MV-4-11 (cell line): ENCODE measurements at places on chromosomes 2 and 18.

DNA sequence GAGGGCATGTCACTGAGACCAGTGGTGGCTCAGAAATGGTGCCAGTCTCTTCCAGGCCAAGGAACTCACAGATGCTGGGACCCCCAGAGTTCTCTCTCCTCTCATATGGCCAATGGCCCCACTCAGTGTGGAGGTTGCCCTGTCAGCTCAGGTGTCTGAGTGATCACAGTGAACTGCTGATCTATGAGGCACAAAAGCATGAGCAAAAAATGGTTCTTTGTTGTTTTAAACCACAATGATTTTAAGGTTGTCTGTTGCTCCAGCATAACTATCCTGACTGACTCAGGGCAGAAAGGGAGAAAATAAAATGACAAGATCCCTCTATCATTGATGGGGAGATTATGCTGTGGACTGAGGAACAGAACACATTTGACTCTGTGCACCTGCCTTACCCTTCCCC is 57.8 kb downstream of the FBLN7 start:
- DNase-seq, result no peak

DNA sequence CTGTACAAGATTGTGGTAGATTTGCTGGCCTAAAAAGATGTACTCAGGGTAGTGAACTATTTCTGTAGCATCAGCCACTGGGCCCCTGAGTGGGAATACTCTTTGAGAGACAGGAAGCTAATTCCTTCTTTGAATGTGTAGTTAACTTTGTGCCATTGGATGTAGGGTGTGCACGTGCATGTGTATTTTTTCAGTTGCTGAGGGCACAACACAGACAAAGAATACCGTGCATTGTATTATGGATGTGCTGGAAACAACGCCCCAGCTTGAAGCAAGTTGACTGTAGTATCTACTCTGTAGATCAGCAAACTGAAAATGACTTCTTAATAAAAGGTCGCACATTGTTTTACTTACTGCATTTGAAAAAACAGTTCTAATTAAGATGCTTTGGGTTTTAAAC is 14.1 kb downstream of the CRIM1 start:
- DNase-seq, result no peak

DNA sequence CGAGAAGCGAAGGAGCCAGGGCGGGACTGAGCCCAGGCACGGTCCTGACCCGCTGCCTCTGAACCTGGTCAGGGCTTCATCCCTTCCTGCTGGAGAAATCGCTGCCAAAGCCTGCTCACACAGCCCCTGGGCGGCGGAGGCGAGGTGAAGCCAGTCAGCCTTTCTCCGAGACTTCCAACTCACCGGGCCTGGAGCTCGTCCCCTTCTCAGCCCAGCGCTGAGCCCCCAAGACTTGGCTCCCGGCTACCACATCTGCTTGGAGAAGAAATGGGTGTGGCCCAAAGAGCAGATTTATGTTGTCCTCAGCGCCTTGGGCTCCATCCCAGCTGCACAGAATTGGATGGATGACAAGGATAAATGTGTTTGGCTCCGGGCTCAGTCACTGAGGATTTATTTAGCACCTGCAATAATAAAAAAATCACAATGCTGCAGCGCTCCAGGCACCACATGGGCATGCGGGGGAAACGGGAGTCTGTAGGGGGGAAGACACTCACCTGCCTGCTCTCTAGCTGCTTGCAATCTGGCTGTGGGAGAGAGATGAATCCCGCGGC is 64.9 kb downstream of the ACTR2 start:
- DNase-seq, result no peak

DNA sequence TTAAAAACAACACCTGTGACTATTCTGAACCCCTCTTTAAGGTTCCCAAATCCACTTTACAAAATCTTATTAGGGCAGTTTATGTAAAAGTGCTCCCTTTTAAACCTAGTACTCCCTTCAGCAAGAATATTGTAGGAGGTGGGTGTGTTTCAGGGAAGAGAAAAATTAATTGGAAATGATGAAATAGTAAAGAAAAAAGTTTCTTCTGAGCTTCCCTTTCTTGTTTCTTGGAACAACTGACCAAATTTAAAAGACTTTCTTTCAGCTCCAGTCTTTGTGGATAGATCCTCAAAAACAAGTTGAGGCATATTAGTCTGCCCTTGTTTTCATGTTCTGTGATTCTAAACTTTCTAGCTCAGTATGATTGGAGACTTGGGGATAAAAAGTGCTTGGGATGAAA is 3.0 kb downstream of the VWA3B start:
- DNase-seq, result peak; percentile 59

DNA sequence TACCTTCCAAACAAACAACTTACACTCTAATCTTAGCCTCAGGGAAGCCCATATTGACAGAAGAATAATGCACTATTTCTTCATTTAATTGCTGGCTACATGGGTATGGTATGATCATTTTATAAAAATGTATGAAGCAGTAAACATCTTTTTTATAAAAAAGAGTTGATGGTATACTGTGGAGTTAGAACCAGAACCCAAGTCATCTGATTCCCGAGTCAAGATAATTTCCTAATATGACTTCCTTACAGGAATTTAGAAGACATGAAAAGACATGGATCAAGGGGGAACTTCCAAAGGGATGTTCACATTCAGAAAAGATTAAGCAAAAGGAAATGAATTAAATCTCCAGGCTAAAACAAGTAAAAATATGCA is 171.8 kb downstream of the NBAS start:
- no peak for DNase-seq

DNA sequence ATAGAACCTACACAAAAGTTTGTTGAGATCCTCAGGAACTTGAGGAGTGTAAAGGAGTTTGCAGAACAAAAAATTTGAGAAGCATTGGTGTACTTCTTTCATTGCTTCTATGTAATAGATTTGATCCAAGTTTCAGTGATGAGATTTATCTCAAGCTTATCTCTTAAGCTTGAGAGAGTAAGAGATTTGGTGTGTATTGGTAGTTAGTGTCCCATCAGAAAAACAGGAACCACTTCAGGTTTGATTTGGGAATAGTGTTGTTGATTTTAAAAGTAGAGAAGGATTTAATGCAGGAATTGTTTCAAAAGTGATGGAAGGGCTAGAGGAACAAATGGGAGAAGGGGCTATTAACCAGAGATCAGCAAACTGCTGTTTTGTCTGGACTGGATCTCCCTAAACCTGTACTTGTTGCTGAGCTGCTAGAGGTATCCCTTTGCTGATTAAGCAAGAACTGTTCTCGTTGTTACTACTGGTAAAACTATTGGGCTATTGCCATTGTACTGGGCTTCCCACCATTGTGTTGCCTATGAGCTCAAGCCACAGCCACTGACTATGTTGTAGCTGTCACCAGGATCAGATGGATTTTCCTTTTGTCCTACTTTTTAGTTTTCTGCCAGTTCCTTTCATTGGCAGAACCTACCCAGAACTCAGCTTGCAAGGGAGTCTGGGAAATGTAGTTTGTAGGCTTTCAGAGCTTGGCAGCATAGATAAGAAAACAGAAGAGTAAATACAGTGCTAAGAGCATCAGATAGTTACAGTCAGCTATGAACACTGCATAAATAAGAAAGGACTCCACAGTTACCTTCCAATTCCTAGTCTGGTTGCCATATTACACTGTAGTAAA is 39.3 kb downstream of the RAB10 start:
- no peak for DNase-seq

DNA sequence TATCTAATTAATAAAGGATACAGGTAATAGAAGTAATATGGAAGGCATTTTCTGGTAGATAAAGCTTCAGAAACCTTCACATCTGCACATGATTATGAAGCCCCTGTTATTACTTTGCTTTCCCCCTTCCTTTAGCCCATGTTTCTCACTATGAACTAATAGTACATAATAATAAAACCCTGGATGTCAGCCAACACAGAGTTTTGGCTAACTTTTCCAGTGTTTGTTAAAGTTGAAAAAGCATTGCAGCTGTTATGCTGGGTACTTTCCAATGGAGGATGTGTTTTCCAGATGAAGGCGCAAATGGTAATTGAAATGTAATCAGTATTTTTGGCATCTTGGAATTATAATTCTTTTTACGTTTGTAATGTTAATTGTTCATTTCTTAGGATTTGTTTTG is 43.5 kb downstream of the SPTBN1 start:
- DNase-seq, result no peak

- peak; percentile 27 for DNase-seq
These were observed 68.2 kb upstream of the CAB39 start for GRCh38 chr2:230644356-230644935.

- no peak for DNase-seq
These were observed 33.8 kb upstream of the STK17B start for GRCh38 chr2:196205011-196205766.

DNA sequence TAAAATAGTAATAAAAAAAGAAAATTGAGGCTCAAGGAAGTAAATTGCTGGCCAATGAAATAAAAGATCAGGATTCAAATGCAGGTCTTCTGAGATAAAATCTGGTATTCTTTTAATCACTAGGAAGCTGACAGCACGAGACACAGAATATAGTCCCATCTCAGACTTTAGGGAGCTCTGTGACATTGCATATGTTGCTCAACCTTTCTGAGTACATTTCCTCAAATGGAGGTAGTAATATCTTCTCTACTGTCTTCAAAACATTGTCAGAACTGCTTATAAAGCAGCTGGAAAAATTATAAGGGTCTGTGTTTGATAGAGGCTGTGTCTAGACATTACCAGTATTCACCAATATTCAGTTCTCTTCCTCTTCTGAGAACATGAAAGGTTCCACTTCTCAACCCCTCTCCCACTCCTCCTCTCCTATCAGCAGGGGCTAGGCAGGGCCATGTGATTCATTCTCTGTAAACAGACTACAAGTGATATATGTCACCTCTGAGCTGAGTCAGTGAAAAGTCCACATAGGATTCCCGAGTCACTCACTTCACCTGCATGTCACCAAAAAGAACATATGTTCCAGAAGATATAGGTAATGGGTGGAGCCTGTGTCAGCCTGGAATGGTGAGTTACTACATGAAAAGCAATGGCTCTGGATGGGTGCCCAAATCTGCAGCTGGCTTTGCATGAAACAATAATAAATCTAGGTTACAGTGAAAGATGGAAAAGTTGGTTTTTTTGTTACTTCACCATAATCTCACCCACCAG is 7.1 kb downstream of the KCNE4 start:
- no peak for DNase-seq

- no peak for DNase-seq
These were observed 242.2 kb downstream of the CDH20 start for GRCh38 chr18:61575419-61575818.

DNA sequence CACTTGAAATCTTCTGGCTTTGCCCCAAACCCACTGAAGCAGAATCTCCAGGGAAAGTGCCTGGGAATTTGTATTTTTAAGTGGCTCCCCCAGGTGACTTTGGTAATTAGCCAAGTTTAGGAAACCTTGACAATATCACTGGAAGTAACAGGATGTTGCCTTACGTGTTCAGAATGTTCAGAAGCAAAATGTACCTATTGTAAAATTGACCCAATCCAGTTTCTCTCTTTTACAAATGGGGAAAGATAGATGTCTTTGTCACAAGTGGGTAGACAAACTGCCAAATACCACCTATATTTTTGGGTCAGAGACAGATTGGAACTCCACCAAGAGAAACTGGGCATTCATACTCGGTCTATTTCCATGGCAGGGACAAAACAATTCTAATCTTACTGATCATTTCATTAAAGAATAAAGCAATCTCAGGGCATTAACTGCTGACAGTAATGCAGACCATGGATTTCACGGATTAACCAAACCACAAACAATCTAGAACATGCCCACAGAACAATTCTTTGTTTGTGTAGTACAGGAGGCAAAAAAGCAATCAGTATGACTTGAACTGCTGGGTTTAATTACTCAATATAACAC is 255.8 kb downstream of the ERBB4 start:
- no peak for DNase-seq

GRCh38 chr2:6880200-6880733 is 2.7 kb downstream of the RSAD2 start:
- peak; percentile 60 for DNase-seq

- DNase-seq, result no peak
These were observed 81.0 kb upstream of the TFCP2L1 start for GRCh38 chr2:121366040-121366439.

- peak; percentile 70 for DNase-seq
These were observed 20.4 kb downstream of the IFIH1 start for GRCh38 chr2:162297925-162298552.

DNA sequence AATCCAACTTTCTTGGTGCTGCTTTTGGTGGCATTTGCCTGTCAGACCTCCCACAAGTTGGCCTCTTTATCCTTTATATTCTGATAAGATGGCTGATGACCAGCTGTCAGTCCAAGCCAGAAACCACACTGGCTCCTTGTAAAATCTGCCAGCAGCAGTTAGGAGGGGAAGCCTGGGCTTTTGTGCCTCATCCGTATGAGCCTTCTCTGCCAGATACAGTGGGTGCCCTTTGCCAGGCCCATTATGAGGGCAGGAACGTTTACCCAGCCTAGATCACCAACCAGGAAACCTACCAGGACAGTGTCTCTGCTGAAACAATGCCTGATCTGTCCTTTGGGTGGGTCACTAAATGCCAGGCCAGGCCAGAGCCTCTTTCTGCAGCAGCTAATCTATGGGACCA is 202.9 kb upstream of the SP5 start:
- DNase-seq, result no peak

DNA sequence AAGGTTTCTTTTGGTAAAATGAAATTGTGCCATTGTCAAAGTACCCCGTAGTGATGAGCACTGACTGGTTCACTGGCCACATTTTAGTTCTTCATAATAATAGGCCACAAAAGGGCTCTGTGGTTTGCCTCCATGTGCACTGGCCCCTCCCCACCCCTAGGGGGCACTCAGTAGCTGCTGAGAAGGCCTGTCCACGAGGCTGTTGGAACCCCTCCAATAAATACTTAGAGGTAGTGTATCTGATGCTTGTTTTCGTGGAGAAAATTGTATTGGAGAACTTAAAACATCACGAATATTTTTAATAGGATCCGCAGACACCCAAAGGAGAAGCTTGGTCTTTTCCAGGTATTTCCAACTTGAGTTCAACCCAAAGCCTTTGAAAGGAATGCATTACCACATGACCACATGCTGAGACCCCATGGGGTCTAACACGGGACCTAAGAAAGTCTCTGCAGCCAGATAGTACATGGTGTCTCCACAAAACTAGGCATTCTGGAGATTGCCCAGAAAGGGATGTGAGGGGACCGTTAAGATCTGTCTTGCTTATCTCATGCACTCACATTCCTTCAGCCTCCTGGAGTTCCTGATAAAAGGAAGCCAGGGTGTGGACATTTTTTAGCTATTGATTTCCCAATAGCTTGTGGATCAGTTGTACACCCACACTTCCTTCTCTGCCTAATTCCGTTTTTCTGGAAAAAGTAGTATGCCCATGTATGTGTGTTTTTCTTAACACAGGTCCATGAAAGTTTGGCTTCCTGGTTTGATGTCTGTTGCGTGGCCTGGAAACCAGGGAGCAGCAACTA is 28.5 kb upstream of the NOSTRIN start:
- peak; percentile 10 for DNase-seq

- no peak for DNase-seq
These were observed 82.2 kb downstream of the NFATC1 start for GRCh38 chr18:79477711-79478483.
